T-helper 17 cell (primary cell): ENCODE measurements at places on chromosomes 3 and 15.

DNA sequence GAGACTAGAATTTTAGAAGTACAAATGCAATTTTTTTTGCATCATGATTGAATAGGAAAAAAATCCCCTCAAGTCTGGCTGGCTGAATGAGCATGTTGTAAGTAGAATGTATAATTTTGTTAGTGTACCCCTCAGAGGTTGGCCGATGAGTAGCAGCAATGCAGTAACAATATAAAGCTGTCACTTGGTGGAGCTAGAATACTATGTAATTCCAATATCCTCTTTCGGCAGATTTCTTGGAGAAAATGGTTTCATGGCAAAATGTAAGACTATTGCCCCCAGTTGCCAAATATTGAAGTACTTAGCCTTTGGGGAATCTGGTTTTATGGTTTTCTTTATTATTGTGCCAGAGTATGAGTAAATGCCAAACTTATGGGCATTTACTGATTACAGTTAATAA is 39.8 kb upstream of the SGO1 start:
- no peak for DNase-seq

DNA sequence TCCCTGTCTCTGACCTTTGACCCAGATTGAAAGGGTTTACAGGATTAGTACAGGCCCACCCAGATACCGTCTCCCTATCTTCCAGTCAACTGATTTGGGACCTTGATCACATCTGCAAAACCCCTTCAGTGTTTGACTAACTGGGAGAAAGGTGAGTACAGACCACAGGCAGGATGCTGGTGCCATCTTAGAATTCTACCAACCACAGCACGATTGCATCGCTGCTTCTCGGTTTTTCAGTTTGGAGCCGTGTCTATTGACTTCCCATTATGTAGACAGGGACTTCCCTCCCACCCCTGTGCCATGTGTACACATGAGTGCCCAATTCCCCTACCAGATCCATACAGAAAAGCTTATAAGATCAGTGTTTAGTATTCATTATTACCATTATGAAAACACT is 6.6 kb upstream of the KLF13 start:
- DNase-seq: no peak

DNA sequence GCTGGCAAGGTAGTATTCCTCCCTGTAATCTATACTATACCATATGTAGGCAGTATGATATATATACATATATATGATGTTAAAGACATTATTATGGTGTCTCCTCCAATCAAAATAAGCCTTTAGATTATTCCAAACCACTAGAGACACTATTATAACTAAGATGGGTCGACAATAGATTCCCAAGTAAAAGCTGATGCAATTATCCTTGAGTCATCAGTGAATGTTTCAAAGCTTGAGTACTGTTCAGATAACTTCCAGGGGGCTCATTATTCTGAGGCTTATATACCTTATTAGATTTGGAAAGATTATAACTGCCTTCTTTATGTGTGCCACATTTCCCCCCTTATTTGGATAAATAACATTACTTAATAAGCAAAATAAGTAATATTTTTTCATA is 11.9 kb upstream of the C3orf38 start:
- DNase-seq: no peak

DNA sequence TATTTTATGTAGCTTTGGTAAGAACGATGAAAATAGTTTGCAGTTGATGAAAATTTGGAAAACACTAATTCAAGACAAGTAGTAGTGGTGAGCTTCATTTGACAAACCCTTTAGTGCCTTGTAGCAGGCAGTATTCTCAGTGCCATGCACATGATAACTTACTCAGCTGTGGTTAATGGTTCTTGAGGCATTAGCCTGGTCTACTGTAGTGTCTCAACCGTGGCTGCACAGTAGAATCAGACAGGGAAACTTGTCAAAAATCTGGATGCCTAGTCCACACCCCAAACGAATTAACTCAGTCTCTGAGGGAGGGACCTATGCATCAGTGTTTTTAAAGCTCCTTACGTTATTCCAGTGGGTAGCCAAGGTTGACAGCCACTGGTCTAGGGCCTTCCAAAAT is 45.4 kb downstream of the PSMD6 start:
- no peak for DNase-seq

DNA sequence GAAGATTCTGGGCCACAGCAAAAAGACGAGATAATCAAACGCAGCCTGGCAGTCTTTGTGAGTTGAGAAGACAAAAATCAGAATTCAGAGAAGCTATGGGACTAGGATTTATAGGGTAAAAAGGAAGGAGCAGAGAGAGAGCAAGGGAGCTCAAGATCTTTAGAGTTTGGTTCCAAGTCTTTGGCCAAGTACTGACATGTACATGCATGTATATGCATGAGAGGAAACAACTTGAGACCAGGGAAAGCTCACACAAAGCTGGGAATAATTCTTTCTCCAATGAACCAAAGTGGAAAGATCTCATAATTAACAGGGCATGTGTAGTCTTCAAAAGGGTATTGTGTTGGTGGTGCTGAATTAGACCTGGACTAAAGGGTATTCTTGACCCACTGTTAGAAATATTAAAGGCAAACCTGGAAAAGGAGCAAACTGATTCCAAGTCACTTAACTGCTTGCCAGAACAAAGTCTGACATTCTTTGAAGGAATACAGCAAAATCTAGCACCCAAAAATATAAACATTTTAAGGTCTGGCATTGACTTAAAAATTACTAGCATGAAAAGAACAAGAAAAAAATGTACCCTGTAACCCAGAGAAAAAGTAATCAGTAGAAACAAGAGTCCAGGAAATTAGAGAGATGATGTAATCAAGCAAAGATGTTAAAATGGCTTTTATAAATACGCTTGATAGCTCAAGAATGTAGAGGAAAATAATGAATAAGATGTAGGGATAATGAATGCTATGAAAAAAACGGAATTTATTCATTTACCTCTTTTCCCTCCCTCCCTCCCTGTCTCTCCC is 226.0 kb upstream of the CGNL1 start:
- no peak for DNase-seq

DNA sequence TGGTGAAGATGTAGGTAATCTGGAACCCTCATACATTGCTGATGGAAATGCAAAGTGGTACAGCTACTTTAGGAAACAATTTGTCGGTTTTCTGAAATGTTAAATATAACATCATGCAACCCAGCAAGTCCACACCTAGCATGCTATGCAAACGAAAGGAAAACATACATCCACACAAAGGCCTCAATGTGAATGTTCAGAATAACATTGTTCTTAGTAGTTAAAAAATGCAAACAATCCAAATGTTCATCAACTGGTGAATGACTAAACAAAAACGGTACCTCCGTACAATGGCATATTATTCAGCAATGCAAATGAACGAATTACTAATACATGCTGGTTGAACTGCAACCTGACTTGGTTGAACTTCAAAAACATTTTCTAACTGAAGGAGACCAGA is 423.3 kb upstream of the THRB start:
- no peak for DNase-seq

DNA sequence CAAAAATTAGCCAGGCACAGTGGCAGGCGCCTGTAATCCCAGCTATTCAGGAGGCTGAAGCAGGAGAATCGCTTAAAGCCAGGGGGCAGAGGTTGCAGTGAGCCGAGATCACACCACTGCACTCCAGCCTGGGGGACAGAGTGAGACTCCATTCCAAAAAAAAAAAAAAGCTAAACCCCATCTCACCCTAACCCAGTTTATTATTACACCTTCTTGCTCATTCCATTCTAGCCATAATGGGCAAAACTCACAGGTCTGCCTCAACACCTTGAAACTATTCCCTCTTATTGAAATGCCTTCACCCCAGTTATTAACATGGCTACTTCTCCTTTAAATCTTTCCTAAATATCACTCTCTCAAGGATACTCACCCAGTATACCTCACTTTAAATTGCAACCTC is 4.1 kb downstream of the SETD2 start:
- DNase-seq: no peak

DNA sequence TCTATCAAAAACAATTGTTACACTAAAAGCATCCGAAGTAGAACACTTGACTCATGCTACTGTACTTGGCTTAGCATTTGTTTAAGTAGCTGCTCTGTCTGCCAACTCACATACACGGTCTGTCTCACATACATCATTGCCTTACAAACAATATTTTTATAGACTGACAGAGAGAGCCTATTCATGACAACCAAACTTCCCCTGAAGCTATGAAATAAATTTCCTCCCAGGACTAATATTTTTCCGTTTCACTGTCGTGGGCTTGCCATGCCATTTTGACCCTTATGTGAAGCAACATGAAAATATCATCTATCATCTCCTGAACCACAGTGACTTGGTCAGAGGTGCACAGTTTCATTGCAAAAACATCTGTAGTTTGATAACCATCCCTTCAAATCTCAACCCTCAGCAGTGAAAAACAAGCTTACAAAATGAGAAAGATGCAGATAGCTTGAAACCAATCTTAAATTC is 66.5 kb upstream of the PYGO1 start:
- no peak for DNase-seq

DNA sequence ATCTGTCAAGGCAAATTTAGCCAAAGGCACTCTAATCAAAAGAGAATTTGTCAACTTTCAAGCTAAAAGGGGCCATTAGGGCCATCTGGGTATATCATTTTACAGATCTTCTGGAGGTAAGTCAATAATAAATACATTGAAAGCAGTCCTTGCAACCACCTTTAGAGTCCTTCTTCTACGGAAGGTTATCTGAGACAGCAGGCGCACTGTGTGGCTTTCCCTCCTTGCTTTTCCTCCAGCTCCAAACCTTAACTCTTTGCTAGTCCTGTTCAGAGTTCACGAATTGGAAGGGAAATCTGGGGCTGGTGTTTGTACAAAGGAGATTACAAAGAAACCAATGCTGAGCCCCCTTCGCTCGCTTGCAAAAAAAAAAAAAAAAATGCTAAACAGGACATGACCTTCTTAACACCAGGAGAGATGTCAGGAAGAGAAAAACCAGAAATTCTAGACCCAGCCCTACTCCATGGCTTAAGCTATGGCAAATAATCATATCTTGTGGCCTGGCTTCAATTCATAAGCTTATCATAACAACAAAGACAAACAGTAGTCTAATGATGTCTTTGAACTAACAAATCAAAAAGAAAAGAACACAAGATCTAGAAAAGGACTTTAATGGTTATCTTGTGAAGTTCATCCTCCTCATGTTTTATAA is 215.7 kb downstream of the STT3B start:
- no peak for DNase-seq

- DNase-seq: no peak
Measured at GRCh38 chr15:77747175-77748077, 114.7 kb upstream of the LINGO1 start.

DNA sequence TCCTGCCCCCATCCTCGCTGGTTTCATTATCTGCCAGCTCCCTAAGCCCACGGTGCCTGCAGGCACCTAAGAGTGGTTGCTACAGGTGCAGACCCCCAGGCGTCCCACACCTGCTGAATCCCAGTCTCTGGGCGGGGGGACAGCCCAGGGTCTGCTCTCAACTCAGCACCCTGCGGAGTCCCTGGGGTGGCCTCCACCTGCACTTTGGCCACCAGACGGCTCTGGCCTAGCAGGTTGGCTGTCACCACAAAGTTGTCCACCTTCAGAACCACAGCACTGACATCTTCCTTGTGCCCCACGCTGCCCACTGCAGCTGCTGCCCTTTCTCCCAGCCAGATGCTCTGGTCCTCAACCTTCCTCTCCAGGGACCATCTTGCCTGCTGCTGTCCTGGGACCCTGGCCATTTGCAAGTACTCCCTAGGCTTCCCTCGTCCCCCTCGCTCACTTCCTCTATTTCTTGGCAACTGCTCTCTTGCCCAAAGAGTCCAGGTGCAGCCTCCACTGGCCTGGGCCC is 34.9 kb upstream of the SNRPA1 start:
- no peak for DNase-seq

DNA sequence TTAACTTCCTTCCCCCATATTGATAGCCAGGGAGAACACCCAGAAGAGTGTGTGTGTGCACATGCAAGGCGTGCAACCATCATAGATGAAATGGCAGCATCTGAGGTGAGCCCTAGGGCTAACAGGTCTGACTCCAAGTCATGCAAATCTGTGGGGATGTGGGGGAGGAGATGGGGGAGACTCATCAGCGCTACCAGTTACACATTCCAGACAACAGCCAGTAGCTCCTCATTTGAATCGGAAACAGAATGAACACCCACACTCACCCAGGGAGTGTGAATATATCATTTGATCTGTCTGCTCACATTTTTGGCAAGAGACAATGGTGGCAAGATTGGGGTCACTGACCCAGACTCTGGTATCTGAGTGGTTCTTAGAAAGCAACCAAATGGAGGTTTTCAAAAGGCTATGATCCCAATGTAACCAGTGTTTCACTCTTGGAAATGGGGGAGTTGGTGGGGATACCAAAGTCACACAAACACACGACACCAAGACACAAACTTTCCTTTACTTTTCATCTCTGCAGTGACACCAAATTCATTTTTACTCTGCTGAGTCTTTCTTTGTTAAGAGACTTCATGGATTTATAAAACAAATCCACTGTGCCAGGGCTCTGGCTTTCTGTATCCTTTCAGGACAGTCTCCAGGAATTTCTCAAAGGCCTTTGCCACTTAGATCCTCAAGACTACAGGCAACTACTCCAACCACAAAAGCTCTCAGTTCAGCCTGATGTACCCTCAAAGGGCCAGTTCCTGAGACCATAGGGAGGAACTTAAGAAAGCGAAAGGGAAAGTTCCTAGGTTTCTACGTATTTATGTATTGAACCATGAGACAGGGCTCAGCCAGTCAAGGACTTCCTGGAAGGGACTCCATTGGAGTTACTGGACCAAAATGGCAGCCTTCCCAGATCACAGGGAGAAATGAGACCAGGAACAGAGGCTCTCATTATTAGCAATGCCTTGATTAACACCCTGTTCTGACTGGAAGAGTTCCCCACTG is 2.2 kb downstream of the CDCP1 start:
- DNase-seq: no peak

GRCh38 chr3:7447197-7447769 is 586.4 kb downstream of the GRM7 start:
- no peak for DNase-seq

- DNase-seq: no peak
Measured at GRCh38 chr3:32493437-32494414, 8.9 kb downstream of the CMTM6 start.

GRCh38 chr3:42024591-42025351 is 62.9 kb upstream of the ULK4 start:
- no peak for DNase-seq

DNA sequence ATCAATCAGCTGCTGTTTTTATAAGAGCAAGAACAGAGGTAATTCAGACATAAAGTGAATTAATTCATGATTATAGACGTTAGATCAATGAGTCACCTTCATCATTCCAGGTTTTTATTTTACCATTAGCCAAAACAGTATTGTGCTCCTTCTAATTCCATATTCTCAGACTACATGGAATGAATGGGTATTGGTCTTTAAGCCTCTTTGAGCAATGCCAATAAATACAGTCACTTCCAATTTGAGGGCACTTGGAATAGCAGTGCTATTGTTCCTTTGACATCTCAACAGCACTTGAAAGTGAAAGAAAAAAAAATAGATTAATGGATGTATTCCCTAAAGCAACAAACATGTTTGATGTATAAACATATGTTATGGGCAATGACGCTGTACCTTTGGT is 830.9 kb upstream of the CFAP20DC start:
- DNase-seq: no peak
